Natural killer cell treated with Interleukin-12 subunit alpha and Interleukin-12 subunit beta and Interleukin-15 and Interleukin-18, amount 100 ng/mL, for 72 hours (primary cell): ENCODE measurements at places on chromosomes 7 and 10. TPM values are rescaled to one million over a fixed set of nuclear protein-coding genes. Genes with fewer than 3 reads are reported as not detected.

PON3 gene
- total RNA-seq, result not detected

PLAC9 gene
- not detected for total RNA-seq

PHKG1 gene
- total RNA-seq, result 1.6 TPM

LIPF gene
- total RNA-seq, result not detected

ACBD7 gene
- total RNA-seq, result 0.90 TPM

KBTBD2 gene
- 36.3 TPM for total RNA-seq

CAV2 gene
- not detected for total RNA-seq

HILPDA gene
- 9.1 TPM for total RNA-seq

LBX1 gene
- not detected for total RNA-seq

ORC5 gene
- 35.7 TPM for total RNA-seq

- H3K36me3 ChIP-seq, result no peaks in the 10 kb centered on the region
- H3K4me1 ChIP-seq, result no peaks in the 10 kb centered on the region
- DNase-seq, result no peak
Measured at GRCh38 chr7:108203537-108203936, 73.4 kb upstream of the LAMB4 start.

DNA sequence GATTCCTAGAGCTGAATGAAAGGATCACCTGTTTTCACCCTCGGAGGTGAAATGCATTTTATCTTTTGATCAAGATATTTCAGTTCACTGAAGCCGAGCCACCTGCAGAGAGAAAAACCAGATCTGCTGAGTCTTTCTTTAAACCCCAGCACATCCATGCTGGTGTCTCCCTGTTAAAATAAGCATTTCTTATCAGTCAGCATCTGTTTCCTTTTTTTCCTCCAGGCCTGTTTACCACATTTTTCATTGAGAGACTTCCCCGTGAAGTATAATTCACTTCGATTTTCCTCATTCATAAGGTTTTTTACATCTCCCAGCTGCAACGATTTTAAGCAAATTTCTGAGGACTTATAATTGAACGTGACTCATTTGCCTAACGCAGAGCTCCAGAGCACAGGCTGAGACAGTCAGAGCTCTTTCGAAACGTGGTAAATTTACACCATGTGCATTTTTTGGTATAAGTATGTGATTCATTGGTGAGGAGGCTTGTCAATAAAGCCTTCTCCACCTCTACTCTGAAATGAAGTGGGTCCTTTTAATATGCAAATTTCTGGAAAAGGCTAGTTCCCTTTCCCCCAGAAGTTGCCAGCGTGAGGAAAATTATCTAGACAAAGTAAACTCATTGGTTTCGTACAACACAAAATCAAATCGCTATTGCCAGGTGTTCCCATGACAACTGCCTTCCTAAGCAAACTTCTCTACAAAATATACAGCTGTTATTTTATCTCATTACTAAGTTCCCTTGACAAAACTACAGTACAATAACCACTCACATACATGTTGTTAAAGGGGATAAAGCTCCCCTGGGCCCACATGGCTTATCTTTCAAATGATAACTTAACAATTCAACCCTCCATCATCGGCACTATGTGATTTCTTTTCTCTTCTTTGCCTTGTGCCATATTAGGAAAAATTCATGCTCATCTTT, 374.8 kb upstream of the AKR1E2 start:
- no peak for DNase-seq
- peaks cover 26% of the 10 kb centered on the region for H3K27me3 ChIP-seq
- no peak overlapping the region for H3K27ac ChIP-seq
- H3K4me3 ChIP-seq, result no peak overlapping the region
- no peaks in the 10 kb centered on the region for H3K36me3 ChIP-seq

DNA sequence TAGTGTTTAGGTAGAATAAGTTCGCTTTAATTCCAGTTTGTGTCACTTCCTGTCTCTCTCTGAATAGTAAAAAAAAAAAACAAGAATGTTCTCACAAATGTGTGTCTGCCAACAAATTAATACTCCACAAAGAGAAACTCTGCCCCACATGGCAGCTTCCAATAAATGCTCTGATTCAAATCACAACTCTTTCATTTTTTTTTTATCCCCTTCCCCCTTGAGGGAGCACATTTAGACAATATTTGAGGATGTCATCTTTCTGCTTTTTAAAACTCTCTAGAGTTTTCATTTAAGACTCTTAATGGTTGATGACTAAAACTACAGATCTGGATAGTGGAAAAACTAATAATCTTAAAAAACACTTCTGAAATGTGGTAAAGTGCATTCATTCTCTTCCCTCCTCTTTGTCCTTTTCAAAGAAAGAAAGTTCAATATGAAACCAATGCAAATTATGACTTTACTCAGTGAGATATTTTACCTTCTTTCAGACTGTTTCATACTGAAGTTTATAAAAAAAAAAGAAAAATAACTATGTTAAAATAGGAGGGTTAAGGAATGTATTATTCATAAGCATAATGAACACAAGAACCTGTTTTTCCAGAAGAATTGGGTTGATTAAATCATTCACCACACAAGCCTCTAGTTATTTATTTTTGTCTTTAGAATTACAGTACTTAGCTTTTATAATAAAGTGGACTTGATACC, 42.3 kb downstream of the ARID5B start:
- DNase-seq, result peak; percentile 64
- peak overlapping the region; percentile 94 for H3K27ac ChIP-seq
- H3K36me3 ChIP-seq, result peaks cover 14% of the 10 kb centered on the region
- H3K27me3 ChIP-seq, result no peaks in the 10 kb centered on the region

GRCh38 chr10:45238896-45239295, 76.5 kb downstream of the OR13A1 start:
- DNase-seq, result no peak
- no peak overlapping the region for H3K4me3 ChIP-seq
- H3K4me1 ChIP-seq, result no peaks in the 10 kb centered on the region
- no peak overlapping the region for H3K27ac ChIP-seq
- no peaks in the 10 kb centered on the region for H3K27me3 ChIP-seq

DNA sequence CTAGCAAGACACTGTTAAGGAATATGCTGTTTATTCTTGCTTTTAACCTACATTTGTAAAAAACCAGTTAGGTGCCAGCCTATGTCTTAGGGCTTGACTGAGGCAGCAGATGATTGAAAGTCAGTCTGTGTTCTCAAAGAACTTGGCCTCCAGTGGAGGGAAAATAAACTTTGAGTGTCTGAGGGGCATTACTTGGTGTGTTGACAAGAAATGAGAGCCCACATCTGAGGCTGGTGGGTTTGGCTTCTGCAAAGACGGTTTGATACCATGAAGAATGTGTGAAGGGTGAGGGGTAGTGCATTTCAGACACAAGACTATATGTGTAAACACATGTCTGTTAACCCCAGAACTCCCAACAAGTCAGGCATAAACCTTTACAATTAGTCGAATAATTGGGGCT, 28.5 kb downstream of the CCSER2 start:
- H3K36me3 ChIP-seq, result no peaks in the 10 kb centered on the region
- peak overlapping the region; percentile 36 for H3K27ac ChIP-seq
- DNase-seq, result no peak
- no peaks in the 10 kb centered on the region for H3K27me3 ChIP-seq

GRCh38 chr7:141407893-141408292, 143.3 kb upstream of the AGK start:
- H3K36me3 ChIP-seq, result no peaks in the 10 kb centered on the region
- H3K4me3 ChIP-seq, result no peak overlapping the region
- H3K4me1 ChIP-seq, result no peaks in the 10 kb centered on the region
- DNase-seq, result no peak
- H3K27me3 ChIP-seq, result peaks cover 24% of the 10 kb centered on the region

DNA sequence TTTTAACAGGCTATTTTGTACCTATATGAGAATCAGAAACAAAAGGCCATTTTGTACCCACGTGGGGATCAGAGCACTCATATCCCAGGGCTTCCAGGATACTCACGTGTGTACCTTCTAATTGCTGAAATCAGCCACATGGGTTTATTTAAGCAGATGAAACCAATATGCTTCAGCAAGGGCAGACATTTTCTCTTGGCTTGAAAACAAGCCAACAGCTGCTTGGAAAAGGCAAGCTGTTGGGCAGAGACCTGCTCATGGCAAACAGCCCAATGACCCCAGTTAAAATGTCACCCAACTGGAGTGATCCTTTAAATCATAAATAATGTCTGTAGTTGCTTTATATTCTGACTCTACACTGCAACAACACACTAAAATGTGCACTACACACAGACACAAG, 26.5 kb upstream of the TOMM7 start:
- peaks cover 5% of the 10 kb centered on the region for H3K4me1 ChIP-seq
- no peak overlapping the region for H3K4me3 ChIP-seq
- H3K36me3 ChIP-seq, result no peaks in the 10 kb centered on the region

- H3K4me3 ChIP-seq, result no peak overlapping the region
- H3K27me3 ChIP-seq, result peaks cover 27% of the 10 kb centered on the region
- H3K36me3 ChIP-seq, result no peaks in the 10 kb centered on the region
- DNase-seq, result no peak
- no peak overlapping the region for H3K27ac ChIP-seq
Measured at GRCh38 chr10:131786756-131787605, 113.8 kb upstream of the PPP2R2D start.

DNA sequence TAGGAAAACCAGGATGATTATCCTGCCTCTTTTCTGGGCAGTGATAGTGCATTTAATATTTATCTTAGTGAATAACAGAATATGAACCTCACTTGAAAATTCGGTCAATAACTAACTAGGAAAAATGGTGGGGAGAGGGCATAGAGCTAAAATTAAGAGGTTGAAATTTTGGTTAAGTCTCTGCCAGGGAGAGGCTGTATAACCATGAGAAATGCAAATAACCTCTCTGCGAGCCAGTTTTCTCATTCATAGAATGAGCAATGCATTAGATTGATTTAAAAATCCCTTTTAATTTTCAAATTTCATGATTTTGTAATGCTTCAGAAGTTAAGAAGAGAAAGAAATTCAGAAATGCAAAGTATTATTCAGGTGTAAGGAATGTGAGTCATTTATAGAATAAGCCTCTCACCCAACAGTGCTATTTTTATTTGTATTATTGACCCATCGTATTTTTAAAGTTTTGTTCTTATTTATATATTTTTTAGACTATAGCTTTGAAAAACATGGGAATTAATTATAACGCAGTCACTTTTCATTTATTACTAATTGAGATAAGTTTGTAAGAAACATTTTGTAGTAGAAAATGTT, 104.7 kb downstream of the PHF14 start:
- no peaks in the 10 kb centered on the region for H3K4me1 ChIP-seq
- H3K4me3 ChIP-seq, result no peak overlapping the region
- H3K27me3 ChIP-seq, result no peaks in the 10 kb centered on the region
- H3K36me3 ChIP-seq, result peaks cover 5% of the 10 kb centered on the region

DNA sequence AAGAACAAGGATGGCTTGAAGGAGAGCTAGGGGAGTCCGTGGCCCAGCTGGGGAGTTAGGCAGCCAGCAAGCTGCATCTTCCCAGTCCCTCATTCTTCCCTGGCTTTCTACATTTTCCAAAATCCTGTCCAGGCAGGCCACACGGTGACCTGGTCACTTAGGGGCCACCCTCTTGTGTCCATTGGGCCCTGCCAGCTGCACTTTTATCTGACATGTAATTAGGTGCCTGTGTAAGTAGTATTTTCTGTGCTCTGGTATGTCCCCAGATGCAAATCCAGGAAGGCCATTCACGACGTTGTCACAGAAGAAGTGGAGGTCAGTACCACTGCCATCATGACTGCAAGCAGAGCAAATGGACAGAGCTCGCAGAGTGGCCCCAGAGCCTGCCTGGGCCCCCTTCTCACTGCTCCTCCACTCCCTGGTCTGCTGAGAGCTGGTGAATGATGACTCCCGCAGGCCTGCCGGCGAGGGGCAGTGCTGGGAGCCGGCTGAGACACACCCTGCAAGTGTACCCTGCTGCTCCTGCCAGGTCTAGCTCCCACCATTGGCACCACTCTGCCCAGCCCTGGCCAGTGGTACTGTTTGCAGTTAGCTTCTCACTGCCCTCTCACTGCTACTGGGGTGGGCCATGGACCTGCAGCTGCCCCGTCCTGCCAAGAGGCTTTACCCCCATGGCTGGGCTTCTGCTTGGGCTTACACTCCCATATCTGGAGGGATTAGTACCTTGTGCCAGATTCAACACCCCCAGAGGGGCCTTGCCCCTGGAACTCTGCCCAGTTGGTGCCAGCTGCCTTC, 98.2 kb downstream of the GLRX3 start:
- no peak for DNase-seq
- H3K27me3 ChIP-seq, result peaks cover 7% of the 10 kb centered on the region
- no peak overlapping the region for H3K4me3 ChIP-seq
- H3K27ac ChIP-seq, result no peak overlapping the region
- no peaks in the 10 kb centered on the region for H3K4me1 ChIP-seq
- no peaks in the 10 kb centered on the region for H3K36me3 ChIP-seq

- no peak overlapping the region for H3K27ac ChIP-seq
- H3K27me3 ChIP-seq, result no peaks in the 10 kb centered on the region
- peaks cover 2% of the 10 kb centered on the region for H3K4me1 ChIP-seq
- no peak overlapping the region for H3K4me3 ChIP-seq
Measured at GRCh38 chr10:44986670-44987069, 8.1 kb upstream of the DEPP1 start.

- no peaks in the 10 kb centered on the region for H3K27me3 ChIP-seq
- peaks cover 50% of the 10 kb centered on the region for H3K4me1 ChIP-seq
- H3K36me3 ChIP-seq, result peaks cover 46% of the 10 kb centered on the region
Measured at GRCh38 chr7:92793656-92794205, 42.6 kb downstream of the CDK6 start.

- no peak for DNase-seq
- no peak overlapping the region for H3K4me3 ChIP-seq
- H3K27me3 ChIP-seq, result no peaks in the 10 kb centered on the region
- H3K27ac ChIP-seq, result no peak overlapping the region
Measured at GRCh38 chr7:15086862-15087261, 184.3 kb upstream of the DGKB start.

DNA sequence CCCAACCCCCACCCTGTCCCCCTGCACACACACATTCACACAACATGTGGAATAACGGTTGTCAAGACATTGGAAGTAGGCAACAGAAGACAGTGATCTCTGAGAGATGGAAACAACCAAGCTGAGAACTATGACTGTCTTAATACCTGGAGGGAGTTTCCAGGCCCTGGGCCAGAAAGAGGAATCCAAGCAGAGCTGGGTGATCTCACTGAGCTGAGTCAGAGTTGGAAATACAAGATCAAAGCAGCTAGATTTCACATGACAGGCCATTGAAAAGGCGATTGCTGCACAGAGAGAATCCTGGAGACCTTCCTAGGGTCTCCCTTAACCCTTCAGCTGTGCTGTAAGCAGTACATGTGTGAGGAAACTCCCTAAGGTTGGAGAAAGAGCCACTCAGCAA, 165.8 kb upstream of the PRSS1 start:
- no peak for DNase-seq
- no peaks in the 10 kb centered on the region for H3K27me3 ChIP-seq
- no peak overlapping the region for H3K4me3 ChIP-seq
- peaks cover 15% of the 10 kb centered on the region for H3K4me1 ChIP-seq
- no peaks in the 10 kb centered on the region for H3K36me3 ChIP-seq
- H3K27ac ChIP-seq, result no peak overlapping the region

GRCh38 chr10:72511459-72511858, 114.4 kb downstream of the MICU1 start:
- no peak overlapping the region for H3K27ac ChIP-seq
- DNase-seq, result no peak
- H3K27me3 ChIP-seq, result no peaks in the 10 kb centered on the region

GRCh38 chr7:30660331-30661255, 21.7 kb downstream of the CRHR2 start:
- H3K36me3 ChIP-seq, result no peaks in the 10 kb centered on the region
- H3K27ac ChIP-seq, result no peak overlapping the region
- H3K27me3 ChIP-seq, result no peaks in the 10 kb centered on the region
- DNase-seq, result no peak
- no peaks in the 10 kb centered on the region for H3K4me1 ChIP-seq

- H3K36me3 ChIP-seq, result peaks cover 8% of the 10 kb centered on the region
- H3K4me3 ChIP-seq, result no peak overlapping the region
- H3K27ac ChIP-seq, result no peak overlapping the region
- peaks cover 8% of the 10 kb centered on the region for H3K4me1 ChIP-seq
- H3K27me3 ChIP-seq, result no peaks in the 10 kb centered on the region
- DNase-seq, result no peak
Measured at GRCh38 chr7:37248396-37248861, 200.2 kb downstream of the ELMO1 start.
